ENCODE measurements at places on chromosomes 13 and 19. TPM values are rescaled to one million over a fixed set of nuclear protein-coding genes. Genes with fewer than 3 reads are reported as not detected.
A peak's percentile ranks its signal among the peaks of the same experiment; 100 is the strongest.

DNA sequence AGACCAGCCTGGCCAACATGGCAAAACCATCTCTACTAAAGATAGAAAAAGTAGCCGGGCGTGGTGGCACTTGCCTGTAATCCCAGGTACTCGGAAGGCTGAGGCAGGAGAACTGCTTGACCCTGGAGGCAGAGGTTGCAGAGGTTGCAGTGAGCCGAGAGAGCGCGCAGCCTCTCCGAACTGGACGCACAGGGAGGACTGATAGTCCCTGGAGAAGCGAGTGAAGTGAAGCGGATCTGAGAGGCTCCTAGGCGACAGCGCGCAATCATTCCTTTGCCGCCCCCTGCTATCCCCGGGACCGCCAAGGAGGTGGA, 233 bp downstream of the ZNF561 start:
- H3K27me3 ChIP-seq: no peaks in the 10 kb centered on the region
- H3K27ac ChIP-seq: peak overlapping the region; percentile 94
- H3K4me1 ChIP-seq: peaks cover 20% of the 10 kb centered on the region
- no peak for DNase-seq

DNA sequence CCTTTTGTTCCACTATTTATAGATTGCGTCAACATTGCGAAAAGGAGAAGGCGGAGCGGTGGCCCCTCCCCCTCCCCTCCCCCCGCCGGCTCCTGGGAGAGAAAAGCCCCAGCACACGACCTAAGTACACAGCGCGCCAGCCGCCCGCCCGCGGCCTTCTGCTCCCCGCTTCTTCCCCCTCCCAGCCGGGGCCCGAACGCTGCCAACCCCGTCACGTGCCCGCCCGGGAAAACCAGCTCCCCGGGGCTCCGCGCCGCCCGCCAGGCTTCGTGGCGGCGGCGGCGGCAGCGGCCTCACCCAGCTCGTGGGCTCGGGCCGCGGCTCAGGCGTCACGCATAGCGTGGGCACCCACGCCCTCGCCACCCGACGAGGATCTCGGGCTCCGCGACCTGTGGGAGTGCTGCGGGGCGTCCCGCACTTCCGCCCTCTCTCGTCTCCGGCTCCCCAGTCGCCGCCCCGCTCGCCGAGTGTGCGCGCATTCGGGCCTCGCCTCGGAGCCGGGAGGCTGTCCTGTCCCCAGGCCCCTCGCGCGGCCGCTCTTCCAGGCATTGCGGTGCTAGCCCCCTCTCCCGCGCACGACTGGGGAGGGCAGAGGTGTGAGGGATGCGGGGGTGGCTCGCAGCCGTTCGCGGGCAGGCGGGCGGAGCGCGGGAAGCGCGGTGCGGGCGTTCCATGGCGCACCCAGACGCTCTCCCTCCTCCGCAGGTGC, 110.5 kb downstream of the KCNRG start:
- DNase-seq: peak; percentile 83
- peak overlapping the region; percentile 84 for H3K4me3 ChIP-seq
- H3K27me3 ChIP-seq: peaks cover 34% of the 10 kb centered on the region
- peak overlapping the region; percentile 91 for H3K27ac ChIP-seq
- peaks cover 24% of the 10 kb centered on the region for H3K36me3 ChIP-seq

Gene PBX4
- total RNA-seq: 49.0 TPM

GRCh38 chr19:15286688-15287365, 45.5 kb downstream of the BRD4 start:
- no peak overlapping the region for H3K27ac ChIP-seq
- no peak overlapping the region for H3K4me3 ChIP-seq
- peaks cover 3% of the 10 kb centered on the region for H3K36me3 ChIP-seq
- H3K4me1 ChIP-seq: peaks cover 93% of the 10 kb centered on the region

Gene RFPL4AL1
- total RNA-seq: not detected

Gene HSD17B14
- total RNA-seq: 0.63 TPM

DNA sequence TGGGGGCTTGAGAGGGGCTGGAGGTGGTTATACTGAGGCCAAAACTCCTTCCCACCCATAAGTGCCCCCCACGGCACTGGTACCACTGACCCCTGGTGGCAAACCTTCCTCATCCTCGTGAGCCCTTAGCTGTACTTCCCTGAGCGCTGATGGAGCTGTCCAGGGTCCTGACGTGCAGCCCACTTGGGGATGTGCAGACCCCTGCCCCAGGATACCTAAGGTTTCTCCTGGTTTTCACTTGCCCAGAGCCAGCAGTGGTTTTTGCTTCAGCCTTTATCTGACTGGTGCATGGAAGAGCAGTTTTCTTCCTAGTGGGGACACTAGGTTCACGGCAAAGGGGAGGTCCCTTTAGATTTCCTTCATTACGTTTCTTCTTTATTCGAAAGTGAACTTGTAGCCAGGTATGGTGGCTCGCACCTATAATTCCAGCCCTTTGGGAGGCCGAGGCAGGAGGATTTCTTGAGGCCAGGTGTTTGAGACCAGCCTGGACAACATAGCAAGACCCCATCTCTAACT, 28.7 kb upstream of the KCTD15 start:
- H3K27ac ChIP-seq: no peak overlapping the region
- H3K36me3 ChIP-seq: no peaks in the 10 kb centered on the region
- peaks cover 1% of the 10 kb centered on the region for H3K27me3 ChIP-seq
- H3K4me3 ChIP-seq: no peak overlapping the region
- peak; percentile 31 for DNase-seq

- no peak for DNase-seq
- peaks cover 17% of the 10 kb centered on the region for H3K36me3 ChIP-seq
- peaks cover 41% of the 10 kb centered on the region for H3K4me1 ChIP-seq
- H3K27ac ChIP-seq: no peak overlapping the region
Measured at GRCh38 chr13:109782066-109782822, 4.1 kb downstream of the IRS2 start.

GRCh38 chr19:53600217-53600616, 31.6 kb upstream of the DPRX start:
- H3K27me3 ChIP-seq: no peaks in the 10 kb centered on the region
- H3K36me3 ChIP-seq: no peaks in the 10 kb centered on the region
- no peaks in the 10 kb centered on the region for H3K4me1 ChIP-seq
- no peak overlapping the region for H3K4me3 ChIP-seq
- no peak for DNase-seq

DNA sequence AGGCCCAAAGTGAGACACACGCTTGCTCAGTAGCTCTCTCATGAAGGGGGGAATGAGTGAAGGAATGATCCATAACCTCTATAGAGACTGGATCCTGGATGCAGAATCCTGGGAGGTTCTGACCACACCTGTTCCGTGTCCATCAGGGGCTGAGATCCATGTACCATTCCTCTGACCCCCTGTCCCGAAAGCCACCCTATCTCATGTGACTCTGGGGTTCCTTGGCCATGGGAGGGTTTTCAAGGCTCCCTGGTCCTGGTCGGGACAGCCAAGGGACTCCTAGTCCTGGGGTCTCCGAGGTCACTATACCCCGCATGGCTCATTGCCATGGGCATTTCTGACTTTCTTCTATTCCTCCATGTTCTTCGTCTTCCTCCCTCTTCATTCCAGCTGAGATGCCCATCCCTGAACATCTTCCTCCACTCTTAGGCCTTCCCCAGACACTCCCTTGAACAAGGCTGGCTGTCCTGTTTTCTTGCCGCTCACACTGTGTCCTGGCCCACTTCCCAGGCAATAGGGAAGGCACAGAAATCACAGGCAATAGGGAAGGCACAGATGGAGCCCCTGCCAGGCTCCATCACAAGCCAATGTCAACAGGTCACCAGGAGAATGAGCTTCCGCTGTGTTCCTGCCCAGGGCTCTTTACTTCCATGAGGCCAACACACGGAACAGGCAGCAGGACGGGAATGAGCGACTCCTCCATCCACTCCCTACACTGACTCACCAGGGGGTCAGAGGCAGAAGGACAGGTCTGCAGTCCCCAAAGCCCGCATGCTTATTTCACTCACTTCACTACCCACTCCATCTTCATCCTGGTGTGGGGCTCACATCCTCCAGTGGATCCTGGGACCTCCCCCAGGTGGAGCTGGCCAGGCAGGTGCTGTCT, 3.2 kb downstream of the CEACAM5 start:
- H3K4me1 ChIP-seq: peaks cover 4% of the 10 kb centered on the region
- H3K4me3 ChIP-seq: no peak overlapping the region
